ENCODE measurements at places on chromosomes 11 and 22.

GRCh38 chr22:22892096-22893052, 4.8 kb downstream of the IGLL5 start:
- no peak for DNase-seq

- no peak for DNase-seq
Observed at GRCh38 chr11:76762867-76763572, 20.1 kb upstream of the TSKU start.

DNA sequence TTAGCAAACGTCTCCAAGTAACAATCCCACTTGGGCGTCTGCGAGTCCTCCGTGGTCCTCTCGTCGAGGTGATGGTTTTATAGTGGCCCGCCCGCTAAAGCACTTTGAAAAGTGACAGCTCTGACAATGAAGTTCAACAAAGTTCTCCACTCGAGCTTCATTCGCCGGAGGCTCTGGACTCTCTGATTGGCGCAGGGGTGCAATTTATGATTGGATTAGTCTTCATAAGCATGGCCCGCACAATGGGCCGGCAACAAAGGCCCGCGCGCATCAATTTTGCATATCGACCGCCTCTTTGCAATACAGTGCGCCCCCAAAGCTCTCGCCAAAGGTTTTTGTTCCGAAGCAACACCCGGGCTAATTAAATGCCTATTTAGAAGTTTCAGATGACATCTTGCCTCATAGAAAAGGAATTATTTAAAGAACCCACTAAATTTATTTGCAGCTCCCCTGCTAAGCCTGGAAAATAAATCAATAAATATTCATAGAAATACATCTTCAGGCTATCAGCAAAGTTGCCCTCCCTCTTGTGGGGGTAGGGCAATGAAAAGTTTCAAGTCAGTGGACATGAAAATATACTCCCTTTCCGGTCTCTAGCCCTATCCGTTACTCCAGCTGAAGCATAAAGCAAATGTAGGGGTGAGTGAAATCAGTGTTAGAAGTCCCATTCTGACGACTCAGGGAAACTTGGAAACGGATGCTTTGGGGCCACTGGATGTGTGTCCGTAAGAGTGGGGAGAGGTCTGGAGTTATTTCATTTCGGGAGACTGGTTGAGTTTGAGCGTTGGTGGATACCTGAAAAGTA, at the start of gene DBX1:
Gene DBX1 (minus strand): TSS at position 51 of the 805 bp plus-strand sequence. CDS start 151 bp downstream, outside the sequence.
- no peak for DNase-seq

GRCh38 chr11:65556470-65557279, 1.5 kb downstream of the LTBP3 start:
- DNase-seq: no peak

DNA sequence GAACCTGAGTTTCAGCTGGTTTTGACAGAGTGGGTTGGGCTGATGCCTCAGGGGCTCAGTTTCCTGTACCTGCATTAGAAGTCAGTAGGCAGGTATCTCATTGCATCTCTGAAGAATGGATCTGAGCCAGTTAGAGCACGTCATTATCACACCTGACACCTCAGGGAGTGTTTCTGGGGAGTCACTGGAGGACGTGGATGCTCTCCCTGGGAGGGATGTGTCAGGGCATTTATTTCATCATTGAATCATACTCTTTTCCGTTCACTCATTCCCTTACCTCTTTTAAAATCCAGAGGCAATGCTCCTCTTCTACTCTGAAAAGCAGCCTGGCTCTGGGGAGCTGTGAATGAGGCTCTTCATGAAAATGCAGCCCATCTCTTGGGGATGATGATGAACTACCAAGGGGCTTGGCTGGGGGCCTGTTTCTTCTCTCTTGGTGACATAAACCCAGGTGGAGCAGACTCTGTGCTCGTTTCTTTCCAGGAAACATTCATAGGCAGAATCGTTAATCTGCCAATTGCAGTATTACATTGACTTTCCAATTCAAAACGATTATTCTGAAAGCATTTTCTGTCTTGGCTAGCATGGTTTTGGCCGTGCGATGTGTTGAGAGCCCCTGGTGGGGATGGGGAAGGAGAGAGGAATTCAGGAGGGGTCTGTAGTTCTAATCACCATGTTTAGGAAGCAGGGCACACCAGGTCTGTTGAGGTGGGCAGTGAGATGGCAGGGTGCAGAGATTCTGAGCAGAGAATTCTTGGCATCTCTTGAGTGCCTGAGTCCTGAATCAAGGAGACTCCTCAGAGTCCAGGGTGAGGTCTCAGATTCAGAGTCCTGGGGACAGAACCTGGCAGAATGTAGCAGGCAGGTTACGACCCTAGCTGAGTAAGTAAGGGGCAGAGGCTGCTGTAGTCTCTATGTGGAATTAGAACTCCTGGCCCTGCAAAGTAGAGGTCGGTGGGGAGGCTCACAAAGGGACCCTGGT, 12.6 kb downstream of the PARVA start:
- DNase-seq: no peak

DNA sequence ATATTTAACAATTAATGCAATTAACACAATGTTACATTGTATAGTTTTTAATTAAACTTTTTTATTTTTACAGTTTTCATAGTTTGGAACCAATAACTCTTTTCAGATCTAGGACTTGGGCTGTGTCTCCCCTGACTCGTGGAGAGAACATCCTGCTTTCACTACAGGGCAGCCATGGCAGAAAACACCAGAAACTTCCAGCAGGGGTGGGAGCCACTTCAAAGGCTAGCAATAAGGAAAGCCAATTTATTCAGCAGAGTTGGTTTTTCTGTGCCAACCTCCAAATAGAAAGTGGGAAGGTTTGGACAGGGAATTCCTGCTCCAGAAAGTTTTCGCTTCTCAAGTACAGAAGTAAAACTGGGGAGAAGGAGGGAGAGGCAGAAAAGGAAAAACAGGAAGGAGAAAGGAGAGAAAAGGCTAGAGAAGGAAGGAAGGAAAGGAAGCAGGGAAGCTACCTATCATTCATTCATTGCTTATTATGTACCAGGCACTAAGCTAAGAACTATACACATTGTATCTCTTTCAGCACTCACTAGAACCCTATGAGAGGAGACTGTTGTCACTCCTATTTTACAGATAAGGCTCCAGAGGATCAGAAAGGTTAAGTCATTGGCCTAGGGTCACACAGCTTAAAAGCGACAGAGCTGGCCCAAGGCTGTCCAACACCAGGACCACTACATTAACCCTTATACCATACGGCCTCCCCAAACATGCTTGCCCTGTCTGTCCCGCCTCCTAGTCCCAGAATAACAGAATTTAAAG, 54.8 kb upstream of the CREB3L1 start:
- DNase-seq: no peak

DNA sequence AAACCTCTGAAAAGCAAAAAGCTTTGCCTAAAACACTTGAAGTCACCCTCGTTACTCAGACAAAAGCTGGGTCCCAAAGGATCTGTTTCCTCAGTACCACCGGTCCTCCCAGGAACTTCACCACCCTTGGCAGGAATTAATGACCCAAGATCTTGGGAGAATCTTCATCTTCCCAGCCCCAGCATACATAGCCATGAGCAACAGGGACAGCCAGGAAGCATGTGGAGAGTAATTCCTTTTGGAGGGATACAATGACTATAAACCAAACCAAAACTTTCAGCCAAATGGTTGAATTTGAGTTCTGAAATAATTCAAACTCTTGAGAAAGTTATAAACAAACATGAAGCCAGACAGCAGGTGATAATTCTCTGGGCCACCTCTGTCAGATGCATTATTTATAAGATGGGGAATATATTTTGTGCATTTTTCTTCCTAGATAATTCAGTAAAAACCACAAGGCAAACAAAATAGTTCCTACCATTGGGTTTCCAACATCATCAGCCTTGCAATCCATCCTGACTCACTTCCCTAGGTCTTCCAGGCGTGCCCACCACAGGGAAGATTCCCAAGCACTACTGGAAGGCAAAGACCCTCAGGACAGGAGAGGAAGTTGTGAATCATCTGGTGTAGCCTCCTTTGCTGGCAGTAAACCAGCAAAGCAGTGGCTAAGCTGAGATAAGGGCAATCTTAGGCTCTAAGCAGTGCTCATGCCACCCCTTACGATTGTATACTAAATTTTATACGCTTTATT, 71.7 kb upstream of the DRD2 start:
- no peak for DNase-seq

GRCh38 chr11:68569357-68569756, 108.8 kb downstream of the PPP6R3 start:
- no peak for DNase-seq

GRCh38 chr22:39943953-39944872, 16.0 kb upstream of the TMA7B start:
- DNase-seq: no peak

DNA sequence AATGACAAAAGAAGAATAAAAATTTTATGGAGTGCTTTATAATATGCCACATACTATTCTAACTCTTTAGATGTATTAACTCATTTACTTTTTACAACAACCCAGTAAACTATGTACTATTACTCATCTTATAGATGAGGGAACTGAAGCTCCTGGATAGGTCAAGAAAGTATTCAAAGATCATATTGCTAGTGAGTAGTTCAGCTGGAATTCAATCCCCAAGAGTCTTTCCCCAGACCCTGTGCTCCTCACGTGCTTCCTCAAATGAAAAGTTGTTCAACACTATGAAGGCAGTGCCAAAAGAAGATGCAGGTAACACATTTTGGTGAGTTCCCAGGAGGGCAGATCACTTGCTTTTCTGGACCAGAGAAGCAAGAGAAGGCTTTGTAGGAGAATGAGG, 46.8 kb downstream of the BTG4 start:
- DNase-seq: no peak

DNA sequence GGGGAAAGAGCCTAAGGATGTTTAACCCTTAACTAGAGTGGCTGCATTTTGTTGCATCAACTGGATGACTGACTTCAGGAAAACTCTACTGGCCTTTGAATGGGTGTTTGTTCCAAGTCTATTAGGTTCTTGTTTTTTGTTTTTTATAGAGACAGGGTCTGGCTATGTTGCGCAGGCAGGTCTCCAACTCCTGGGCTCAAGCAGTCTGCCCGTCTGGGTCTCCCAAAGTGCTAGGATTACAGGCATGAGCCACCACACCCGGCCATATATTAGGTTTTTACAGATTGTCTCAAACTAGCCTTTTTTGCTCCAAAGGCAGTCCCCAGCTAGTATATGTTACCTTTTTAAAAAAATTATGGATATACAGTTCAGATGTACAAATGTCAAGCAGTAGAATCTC, 1.1 kb downstream of the SMARCB1 start:
- no peak for DNase-seq

DNA sequence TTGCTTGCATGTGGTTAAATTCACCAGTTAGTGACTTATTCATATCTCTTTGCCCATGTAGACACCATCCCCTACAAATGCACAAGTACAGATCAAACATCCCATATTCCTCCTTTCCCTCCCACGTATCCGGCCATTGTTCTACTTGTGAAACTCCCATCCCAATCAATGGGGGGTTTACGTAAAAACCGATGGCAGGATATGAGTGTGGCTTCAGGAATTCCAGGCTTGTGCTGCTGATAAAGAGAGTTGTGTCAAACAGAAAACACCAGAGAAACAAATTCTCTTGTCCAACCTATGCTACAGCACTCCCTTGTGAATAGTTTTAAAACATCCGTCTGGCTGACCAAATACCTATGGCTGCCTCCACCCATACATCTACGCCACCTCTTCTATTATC, 15.5 kb downstream of the FLI1 start:
- no peak for DNase-seq

DNA sequence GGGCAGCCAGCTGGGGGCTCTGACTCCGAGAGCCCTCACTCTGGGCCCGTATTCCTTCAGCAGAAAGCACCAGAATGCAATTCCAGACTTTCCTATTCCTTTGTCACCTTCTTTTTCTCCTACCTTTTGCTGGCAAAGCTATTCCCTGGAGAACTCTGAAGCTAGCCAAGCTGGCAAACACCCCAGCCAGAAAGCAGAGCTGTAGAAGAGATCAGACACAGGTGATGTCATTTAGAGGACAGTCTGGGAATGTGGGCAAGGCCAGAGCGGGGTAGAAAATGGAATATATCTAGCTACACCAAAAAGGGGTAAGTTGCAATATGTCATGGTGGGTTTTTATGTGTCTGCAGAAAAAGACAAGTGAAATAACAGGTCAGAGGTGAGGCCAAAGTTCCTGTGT, 205.1 kb downstream of the NXPE2 start:
- no peak for DNase-seq

- no peak for DNase-seq
Observed at GRCh38 chr11:36453678-36454077, 56.4 kb downstream of the TRAF6 start.

DNA sequence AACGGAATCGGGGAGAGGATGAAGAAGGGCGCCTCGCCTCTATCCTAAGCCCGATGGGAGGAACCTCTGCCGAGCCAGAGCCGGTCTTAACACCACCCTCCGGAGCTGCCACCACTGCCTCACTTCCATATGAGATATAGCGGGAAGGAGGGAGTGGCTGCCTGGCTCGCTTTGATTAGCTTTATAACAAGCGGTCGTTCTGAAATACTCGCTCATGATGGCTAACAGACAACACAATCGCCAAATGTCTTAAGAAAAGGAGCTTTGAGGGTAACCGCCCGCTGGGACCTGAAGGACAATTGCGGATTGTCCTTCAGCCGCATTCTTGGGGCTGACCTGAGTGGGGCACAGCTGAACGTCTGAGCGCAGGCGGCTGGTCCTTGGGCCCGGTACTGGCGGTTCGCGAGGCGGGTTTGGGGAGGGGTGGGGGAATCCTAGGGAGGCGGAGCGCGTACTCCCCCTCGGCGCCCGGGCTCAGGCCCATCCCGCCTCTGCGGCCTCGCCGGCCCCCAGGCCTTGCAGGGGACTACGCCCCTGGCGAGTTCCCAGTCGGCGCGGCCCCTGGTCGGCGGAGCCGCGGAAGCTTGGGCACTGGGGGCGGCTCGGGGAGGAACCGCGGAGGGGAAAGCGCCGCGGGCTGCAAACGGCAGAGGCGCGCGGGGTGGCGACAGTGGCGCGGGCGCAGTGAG, at the start of gene PLAAT5:
Gene PLAAT5 (minus strand): TSS at position 617 of the 689 bp plus-strand sequence. CDS start 133 bp downstream, at position 484.
- no peak for DNase-seq

GRCh38 chr11:4983841-4984240, 10.8 kb upstream of the OR51L1 start:
- DNase-seq: no peak

DNA sequence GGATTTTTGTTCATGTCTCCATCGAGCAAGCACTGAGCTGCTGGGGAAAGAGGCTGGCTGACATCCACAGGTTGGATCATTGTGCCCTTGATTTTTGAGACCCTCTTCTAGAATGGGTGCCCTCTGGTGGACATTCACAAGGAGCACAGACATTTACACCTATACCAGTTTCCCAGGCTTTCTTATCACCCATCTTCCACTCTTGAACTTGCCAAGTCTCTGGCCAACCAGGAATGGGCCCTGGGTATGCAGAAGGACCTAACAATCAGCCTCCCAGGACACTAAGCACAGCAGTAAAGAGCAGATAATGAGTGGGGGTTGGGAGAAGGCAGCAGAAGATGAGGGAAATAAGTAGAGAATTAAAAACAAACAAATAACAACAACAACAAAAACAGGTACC, 5.7 kb upstream of the INTS4 start:
- DNase-seq: peak; percentile 27
